ENCODE measurements at places on chromosomes 3 and 15.

DNA sequence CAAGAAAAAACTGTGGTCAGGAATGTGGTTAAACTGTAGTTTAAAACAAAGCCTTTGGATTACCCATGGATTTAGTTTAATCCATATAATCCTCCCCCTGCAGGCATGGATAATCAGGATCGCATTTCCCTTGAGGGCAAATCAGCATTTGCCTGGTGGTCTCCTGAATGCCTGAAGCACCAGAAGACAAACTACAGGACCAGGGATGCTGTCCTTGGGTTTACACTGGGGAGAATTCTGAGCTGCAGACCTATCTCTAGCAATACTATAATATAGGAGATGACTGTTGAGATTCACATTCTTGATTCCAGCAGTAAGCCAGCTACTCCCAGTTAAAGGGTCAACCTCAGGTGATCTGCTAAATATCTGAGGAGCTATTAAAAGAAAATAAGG, 10.6 kb downstream of the PIK3CB start:
- no peak for DNase-seq

GRCh38 chr15:93929375-93930094, 301.8 kb upstream of the MCTP2 start:
- peak; percentile 93 for DNase-seq

DNA sequence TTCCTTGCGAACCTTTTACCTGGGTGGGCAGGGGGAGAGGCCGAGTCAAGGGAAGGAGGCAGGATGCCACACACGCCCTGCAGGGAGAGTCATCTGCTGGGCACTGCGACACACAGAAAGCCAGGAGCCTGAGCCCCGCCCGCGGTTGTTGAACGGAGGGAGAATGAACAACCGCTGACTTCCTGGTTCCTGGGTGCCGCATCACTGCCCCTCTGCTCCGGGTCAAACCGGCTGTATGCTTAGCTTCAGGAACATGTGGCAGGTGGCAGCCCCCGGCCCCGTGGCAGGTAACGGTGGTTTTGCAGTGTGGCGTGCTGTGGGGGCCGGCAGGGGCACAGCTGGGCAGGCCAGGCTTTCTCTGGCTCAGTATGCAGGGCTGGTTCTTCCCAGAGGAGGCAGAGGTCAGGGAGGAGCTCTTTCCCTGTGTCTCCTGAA, 33.4 kb downstream of the APBA2 start:
- no peak for DNase-seq

GRCh38 chr15:68582236-68582635, 3.4 kb downstream of the CORO2B start:
- no peak for DNase-seq

DNA sequence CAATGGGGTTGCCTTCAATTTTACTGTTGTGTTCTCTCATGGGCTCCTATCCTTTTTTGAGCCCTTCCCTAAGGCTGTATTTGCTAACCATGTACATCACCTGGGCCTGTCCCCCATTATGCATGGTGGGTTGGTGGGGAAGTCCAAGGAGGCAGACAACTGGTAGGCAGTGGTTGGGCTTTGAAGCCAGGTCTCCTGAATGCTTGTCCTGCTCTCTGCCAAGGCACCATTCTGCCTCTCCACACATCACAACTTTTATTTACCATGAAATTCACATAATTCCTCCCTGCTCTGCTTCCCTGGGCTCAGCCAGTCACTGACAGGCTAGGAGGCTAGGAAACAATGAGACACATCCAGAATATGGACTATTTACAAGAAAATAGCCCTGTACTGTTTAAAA, 41.0 kb upstream of the COPB2 start:
- DNase-seq = no peak

- DNase-seq = no peak
Observed at GRCh38 chr3:185405243-185405642, 42.3 kb downstream of the MAP3K13 start.

DNA sequence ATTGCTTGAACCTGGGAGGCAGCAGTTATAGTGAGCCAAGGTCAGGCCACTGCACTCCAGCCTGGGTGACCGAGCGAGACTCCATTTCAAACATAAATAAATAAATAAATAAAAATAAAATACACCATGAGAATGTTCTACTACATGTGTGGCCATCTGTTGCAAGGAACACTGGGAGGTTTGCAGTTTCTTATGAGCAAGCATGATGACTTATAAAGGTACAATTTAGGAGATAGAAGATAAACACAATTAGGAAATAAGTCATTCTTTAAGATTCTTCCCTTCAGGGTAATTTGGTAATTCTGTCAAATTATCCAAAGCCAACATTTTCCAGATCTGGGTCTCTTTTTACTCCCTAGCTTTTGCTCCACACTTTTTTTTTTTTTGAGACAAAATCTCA, 13.4 kb downstream of the HTR3C start:
- DNase-seq = no peak

GRCh38 chr3:60760145-60760544, 491.1 kb downstream of the FHIT start:
- DNase-seq = no peak

DNA sequence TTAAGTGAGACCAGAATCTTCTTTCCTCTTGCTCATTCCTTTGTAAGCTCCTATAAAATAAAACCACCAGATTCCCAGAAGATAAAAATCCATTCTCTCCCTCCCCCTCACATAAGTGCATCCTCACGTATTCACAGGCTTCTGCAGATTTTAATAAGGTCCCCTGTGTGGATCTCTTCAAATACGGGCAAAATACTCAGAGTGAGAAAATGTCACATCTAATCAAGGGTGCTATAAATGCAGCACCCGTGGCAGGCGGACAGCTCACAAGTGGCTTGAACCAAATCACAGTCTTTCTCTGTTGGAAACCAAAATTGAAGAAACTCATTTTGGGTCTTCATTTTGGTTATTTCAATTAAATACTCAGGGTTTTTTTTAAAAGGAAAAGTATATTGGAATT, 212.9 kb upstream of the CMC1 start:
- DNase-seq = no peak

DNA sequence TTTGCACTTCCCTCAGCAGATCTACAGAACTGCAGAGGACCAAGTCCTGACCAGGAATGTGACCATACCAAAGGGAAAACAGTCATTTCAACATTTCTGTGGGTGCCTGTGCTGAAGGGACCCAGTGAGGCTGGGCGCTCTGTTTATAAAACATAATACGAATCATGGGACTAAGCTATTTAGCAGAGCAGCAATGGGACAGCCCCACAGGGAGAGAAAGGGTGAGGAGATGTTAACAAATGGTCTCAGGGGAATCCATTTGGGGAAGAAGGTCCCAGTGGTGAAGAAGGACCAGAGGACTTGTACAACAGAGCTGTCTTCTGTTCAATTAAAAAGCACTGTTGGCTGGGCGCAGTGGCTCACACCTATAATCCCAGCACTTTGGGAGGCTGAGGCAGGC, 1025.4 kb downstream of the FHIT start:
- DNase-seq = no peak

- DNase-seq = no peak
Observed at GRCh38 chr3:64027658-64028057, 4.4 kb upstream of the PSMD6 start.

GRCh38 chr15:68525815-68526214, 53.0 kb upstream of the CORO2B start:
- no peak for DNase-seq
